ENCODE measurements at places on chromosomes 6 and 20.
A peak's percentile ranks its signal among the peaks of the same experiment; 100 is the strongest.

- DNase-seq: no peak
Observed at GRCh38 chr6:115643762-115644161, 416.9 kb downstream of the FRK start.

- DNase-seq: no peak
Observed at GRCh38 chr20:53011640-53012039, 39.5 kb downstream of the TSHZ2 start.

GRCh38 chr6:81304466-81304865 lies 448.0 kb downstream of the TENT5A start:
- DNase-seq: no peak

DNA sequence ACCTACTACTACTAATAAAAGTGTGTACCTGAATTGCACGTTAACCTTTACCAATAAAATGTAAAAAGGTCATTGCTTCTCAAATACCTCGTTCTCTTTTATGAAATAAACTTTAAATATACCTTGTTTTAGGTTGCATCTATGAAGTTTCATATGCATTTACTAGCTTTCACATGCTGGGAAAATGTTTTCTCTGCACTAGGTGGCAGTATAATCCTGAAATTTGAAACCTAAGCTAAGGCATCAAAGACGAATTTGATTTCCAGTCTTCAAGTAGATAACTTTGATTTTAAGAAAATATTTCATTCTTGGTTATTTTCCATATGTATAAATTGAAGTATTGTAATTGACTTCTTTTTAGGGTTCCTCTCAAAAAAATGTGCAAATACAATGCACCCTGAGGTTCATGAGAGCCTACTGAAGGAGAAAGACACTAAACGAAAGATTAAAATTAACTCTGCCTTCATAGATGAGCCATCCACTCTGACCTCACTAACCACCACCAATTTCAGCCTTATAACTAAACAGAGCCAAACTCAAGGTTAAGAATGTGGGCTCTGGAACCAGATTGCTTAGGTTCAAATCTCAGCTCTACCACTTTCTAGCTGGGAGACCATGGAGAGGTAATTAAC lies 7.3 kb upstream of the COL9A1 start:
- no peak for DNase-seq

DNA sequence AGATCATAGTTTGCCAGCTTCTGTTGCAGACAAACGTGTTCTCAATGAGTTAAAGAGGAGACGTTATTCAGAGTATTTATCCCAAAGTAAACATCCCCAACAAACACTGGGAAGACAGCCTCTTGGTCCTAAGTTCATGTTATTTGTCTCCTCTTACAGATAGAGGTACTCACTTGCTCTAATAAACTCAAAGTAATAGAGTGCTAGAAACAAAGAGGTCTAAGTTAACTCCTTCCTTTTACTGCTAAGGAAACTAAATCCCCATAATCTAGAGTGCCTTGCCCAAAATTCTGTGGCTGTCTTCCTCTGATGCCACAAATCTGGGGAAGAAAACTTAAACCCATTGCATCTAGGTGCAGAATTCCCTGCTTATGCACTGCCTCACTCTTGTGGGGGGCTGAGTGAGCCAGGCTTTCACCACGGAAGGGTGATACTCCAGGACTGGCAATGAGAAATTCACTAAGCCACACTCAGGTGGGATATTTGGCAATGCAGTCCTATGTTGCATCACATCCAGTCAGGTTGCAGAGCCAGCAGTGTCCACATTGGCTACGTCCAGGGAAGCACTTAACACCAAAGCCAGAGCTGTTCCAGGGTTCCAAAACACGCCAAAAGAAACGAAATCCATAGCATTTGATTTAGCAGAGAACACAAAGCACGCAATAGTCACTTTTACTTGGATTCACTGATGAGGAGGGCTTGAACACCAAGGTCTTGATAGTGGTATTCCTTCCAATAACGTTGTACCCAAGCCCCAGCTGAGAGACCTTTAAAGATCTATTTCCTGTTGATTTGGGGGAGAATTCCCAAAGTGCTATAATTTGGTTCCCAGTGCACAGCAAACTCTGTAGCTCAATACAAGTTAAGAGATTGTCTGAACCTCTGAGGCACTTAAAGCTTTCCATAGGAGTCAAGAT lies 81.0 kb upstream of the FOXQ1 start:
- no peak for DNase-seq

DNA sequence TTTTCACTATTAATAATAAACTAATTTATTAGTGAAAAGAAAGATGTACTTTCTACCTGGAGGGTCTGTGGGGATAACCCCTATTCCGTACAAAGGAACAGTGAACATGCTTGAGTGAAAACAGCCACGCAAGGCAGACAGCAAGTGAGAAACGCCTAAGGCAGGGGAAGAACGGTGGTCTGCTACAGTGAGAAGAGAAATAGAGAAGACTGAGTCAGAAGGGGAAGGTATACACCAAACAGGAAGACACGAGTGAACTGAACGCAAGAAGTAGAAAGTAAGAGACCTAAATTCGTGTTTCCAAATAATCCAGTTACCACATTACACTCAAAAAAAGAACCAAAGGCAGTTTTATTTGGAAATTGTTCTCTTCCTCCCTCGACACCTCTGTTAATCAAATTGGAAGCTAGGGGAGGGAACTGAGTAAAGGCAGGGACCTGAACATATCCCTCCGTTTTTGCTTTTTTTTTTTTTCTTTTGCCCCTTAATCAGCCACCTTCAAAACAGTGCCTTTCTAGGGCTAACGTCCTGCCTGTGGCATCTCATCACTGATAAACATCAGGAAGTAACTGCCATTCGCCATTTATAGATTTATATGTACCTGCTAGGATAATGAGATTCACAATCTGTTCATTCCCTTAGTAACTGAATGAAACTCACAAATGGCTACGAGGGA lies 48.9 kb downstream of the ATXN1 start:
- DNase-seq: no peak

GRCh38 chr20:33812908-33813462 lies 1.8 kb downstream of the CHMP4B start:
- no peak for DNase-seq

GRCh38 chr6:157267654-157268053 lies 55.7 kb downstream of the TMEM242 start:
- DNase-seq: no peak

- no peak for DNase-seq
Observed at GRCh38 chr20:33659341-33660034, 2.6 kb upstream of the C20orf144 start.

GRCh38 chr20:36925234-36925633 lies 26.3 kb downstream of the SAMHD1 start:
- no peak for DNase-seq

DNA sequence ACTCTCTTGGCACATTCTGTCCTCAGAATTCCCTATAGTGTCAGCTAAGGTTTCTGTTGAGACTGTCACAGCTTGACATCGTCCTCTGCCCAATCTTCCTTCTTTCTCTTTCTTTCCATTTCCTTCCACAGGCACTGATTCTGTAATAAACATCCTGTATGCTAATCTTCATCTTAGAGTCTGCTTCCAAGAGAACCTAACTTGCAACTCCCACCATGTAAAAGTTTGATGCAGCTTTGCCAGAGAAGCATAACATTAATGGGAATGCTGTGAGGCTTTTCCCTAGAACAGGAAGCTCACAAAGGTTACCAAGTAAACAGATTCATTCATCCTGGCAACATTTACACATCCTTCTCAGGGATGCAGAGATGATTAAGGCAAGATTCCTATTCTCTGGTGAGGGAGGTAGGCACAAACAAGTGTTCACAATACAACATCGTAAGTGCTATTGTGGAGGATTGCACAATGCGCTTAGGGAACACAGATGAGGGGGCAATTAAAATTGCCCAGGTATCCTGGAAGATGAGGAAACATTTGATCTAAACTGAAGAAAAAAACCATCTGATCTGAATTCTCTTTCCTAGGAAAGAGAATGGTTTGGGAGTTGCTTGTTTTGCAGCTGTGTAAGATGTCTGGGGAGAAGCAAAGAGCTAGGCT lies 74.7 kb downstream of the GRM1 start:
- no peak for DNase-seq

- DNase-seq: no peak
Observed at GRCh38 chr20:2693286-2694007, 867 bp downstream of the EBF4 start.

DNA sequence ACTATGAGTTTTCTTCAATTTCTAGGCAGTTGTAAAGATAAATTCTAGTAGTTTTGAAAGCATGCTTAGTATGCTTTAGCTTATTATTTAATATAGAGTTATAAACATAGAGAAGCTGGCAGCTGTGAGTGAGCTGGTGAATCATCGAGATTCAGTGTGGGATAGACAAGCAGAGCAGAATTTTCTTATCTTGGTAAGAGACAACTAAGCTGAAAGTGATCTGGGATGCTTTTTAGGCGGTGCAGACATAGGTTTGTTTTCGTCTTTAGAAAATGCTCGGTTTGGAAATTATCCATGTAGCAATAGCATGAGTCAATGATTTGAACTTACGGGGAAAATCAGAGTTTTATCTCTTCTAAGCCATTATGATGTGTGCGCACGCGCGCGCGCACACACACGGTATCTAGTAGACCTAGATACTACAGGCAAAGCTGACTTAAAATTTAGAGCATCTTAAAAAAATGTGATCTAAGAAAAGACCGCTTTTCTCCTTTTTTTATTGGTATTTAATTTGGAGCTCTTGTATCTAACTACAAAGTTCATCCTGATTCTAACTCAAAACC lies 128.3 kb upstream of the MAP3K7 start:
- DNase-seq: no peak

- no peak for DNase-seq
Observed at GRCh38 chr6:131124336-131125071, 10.8 kb upstream of the AKAP7 start.

DNA sequence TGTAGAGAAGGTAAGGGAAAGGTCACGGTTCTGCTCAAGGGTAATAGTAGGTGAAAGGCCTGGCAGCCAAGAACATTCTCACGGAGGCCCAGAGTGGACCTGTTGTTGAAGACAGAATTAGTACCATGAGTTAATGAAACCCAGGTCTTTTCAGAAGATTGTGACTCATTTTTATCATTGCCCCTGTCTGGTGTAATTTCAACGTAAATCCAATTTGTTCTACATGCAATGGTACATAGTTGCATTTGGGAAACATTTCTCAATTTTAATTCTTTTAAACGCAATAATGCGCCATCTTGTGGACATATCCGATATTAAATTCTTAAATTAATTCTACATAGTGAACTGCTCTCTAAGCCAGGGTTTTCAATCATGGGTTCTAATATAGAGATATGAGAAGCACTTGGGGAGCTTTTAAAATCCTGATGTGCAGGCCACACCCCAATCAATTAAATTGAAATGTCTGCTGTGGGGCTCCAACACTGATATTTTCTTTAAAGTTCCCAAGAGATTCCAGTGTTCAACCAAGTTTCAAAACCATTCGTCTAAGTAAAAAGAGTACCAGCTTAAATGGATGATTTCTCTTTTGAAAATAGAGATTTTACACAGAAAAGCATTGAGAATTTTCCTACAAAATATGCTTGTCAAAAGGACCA lies 257.4 kb downstream of the PLCB1 start:
- no peak for DNase-seq

- no peak for DNase-seq
Observed at GRCh38 chr6:82567621-82568020, 204.0 kb downstream of the TPBG start.

DNA sequence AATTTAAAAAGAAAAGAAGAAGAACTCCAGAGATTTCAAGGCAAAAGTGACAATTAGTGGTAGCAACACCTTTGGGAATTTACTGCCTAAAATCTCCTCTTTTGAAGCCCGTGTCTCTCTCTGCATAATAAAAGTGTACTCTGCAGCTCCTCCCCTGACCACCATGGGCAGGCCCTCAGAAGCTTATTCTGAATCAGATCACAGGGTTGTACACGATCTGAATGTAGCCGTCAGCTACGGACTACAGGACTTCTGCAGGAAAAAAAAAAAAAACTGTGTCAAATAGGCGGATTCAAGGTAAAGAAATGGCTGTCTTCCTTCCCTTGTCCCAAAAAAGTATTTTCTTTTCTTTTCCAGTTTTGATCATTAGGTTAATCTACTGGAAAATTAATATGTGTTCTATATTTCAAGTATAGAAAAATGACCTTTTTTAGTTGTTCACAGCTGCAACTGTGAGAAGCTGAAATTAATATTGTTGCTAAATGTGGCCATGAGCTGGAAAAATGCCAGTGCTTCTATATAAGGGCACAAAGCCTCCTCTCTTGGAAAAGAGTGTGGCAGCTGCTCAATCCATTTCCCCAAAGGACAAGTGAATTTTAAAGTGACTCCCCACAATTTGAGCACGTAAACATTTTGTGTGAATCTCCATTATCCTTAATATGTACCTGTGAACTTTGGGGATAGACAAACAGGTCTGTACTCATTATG lies 397.4 kb downstream of the C6orf118 start:
- DNase-seq: no peak

GRCh38 chr6:33651403-33651802 lies 30.3 kb downstream of the ITPR3 start:
- no peak for DNase-seq

GRCh38 chr20:21396599-21397340 lies 556 bp downstream of the NKX2-4 start:
- DNase-seq: no peak

DNA sequence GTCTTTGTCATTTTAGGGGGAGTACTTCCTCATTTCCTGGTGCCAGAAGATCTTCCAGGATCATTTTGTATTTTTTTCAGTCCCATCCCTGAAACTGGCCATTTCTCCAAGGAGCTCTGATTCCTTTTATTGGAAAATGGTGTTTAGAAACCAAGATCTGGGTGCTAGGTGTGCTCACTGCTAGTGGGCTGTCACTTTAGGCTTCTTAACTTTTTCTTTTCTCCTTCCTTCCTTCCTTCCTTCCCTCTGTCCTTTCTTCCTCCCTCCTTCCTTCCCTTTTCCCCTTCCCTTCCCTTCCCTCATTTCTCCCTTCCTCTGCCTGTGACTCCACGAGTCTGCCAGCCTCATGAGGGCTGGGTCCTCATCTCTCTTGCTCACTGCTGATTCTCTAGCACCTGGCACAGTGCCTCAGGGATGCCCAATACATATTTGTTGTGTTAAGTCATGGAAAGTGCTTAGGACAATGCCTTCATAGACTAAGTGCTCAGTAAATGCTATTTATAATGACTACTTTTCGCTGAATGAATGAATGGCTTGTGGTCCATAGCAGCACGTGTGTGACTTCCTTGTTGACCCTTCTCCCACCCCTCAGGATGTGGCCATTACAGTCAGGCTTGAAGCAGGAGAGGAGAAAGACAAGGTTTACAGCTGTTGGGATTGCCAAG lies 36.9 kb downstream of the APCDD1L start:
- no peak for DNase-seq

DNA sequence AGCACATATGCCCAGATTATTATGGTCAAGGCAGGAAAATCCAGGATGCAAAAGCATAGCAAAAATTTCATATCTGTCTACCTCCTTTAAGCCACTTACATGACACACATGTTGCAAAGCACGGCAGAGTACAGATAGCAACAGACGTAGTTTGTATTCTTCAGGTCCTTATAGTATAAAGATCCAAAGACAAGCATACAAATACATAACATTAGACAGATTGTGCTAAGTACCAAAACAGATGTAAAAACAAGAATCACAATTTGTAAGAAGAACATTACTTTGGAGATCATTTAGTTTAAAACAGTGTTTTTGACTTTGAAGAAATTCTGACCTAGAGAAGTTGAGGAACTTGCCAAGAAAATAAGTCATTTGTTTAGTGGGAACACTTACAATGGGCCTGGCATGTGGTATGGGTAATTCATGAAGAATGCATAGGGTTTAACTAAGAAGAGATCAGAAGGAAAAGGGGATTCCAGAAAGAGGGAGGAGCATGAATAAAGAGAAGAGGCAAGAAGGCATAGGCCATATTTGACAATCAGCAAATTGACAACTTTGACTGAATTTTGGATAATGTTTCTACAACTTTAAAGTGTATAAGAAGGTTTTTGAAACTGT lies 30.6 kb upstream of the LMBRD1 start:
- peak; percentile 9 for DNase-seq

GRCh38 chr20:35620818-35621559 lies 5.4 kb downstream of the SPAG4 start:
- DNase-seq: no peak
